ENCODE measurements at places on chromosomes 4 and X.

- no peak for DNase-seq
Observed at GRCh38 chrX:73847100-73847499, 284.1 kb downstream of the CHIC1 start.

- no peak for DNase-seq
Observed at GRCh38 chrX:1592470-1593142, 1.2 kb downstream of the AKAP17A start.

- no peak for DNase-seq
Observed at GRCh38 chr4:131044368-131044767, 1948.4 kb downstream of the C4orf33 start.

GRCh38 chrX:45385757-45386156 is 185.1 kb upstream of the DIPK2B start:
- no peak for DNase-seq

DNA sequence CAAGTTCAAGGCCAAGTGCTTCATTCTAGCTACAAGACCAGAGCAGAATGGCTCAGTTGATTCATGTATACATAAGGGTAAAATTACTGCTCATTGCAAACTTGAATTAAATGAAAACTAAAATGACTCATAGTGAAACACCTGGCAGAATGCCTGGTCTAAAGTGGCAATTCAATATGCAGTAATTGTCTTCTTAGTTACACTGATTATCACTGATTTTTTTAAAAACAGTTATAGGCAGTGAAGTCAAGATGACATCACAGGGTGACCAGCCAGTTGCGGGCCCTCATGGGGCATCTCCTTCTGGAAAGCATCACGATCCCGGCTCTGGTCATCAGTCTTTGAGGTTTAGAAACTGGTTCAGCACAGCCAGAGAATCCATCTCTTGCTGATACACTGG is 154.2 kb downstream of the RAB28 start:
- DNase-seq = no peak

DNA sequence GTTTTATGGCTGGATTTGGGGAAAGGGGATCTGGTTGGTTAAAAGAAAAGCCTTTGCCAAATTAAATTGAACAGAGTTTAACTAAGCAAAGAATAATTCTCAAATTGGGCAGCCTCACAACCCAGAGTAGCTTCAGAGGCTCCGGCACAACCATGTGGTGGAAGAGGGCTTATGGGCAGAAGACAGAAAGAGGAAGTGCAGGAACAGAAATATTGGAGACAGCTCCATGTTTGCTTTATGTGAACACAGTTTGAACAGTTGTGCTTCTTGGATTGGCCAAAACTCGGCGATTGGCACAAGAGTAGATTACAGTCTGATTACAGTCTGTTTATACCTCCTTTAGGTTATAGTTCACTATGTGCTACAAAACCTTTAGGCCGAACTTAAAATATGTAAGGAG is 562.7 kb downstream of the TRIML1 start:
- no peak for DNase-seq

DNA sequence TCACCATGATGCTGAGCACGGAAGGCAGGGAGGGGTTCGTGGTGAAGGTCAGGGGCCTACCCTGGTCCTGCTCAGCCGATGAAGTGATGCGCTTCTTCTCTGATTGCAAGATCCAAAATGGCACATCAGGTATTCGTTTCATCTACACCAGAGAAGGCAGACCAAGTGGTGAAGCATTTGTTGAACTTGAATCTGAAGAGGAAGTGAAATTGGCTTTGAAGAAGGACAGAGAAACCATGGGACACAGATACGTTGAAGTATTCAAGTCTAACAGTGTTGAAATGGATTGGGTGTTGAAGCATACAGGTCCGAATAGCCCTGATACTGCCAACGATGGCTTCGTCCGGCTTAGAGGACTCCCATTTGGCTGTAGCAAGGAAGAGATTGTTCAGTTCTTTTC is 4.0 kb downstream of the HNRNPH2 start:
- no peak for DNase-seq

DNA sequence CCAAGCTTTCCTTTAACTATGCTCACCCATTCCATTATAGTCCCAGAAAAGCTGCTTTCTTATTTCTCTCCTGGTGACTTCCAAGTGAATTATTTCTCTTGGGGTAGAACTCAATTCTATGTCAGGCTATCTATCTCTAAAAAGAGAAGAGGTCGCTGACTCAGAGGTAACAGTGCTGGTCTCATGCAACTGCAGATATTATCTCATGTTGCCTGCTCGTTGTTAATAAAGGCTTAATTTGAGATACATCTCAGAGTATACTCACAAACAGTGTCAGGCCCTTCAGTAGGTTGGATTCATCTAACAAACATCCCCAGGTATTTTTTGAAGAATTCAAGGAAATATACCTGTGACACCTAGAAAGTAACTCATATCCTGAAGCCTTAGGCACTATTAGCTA is 2.7 kb downstream of the TMEM154 start:
- DNase-seq = no peak
